ENCODE measurements at places on chromosomes 3 and 15.

GRCh38 chr3:62255758-62256157 lies 117.6 kb downstream of the FEZF2 start:
- H3K36me3 ChIP-seq, result no peaks in the 10 kb centered on the region
- H3K27me3 ChIP-seq, result no peaks in the 10 kb centered on the region
- H3K27ac ChIP-seq, result no peak overlapping the region
- no peaks in the 10 kb centered on the region for H3K4me1 ChIP-seq

DNA sequence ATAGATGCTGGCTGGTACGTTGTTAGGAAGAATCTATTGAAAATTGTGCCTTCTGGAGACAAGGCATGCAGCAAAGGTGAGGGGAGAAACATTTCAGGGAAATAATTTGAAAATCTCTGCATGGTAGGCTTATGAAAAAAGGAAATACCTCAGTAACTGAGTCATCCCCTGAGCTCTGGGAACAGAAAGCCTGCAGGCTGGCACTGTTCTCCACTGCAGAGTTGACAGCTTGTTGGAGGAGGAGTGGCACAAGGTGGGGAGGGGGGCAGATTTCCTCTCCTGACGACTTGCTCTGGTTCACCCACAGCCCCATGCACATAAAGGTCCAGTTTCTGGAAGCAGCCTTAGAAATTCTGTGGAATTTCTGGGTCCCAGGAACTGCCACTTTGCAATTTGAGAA lies 179.4 kb downstream of the ABHD5 start:
- H3K4me3 ChIP-seq, result no peak overlapping the region
- H3K27ac ChIP-seq, result no peak overlapping the region
- DNase-seq, result no peak
- H3K36me3 ChIP-seq, result no peaks in the 10 kb centered on the region

GRCh38 chr3:50574444-50574831 lies 5.1 kb downstream of the HEMK1 start:
- no peak for DNase-seq
- peaks cover 9% of the 10 kb centered on the region for H3K4me1 ChIP-seq
- H3K27ac ChIP-seq, result no peak overlapping the region
- no peaks in the 10 kb centered on the region for H3K27me3 ChIP-seq

- no peaks in the 10 kb centered on the region for H3K27me3 ChIP-seq
- no peak overlapping the region for H3K27ac ChIP-seq
- no peak for DNase-seq
- no peak overlapping the region for H3K4me3 ChIP-seq
- H3K36me3 ChIP-seq, result no peaks in the 10 kb centered on the region
- H3K4me1 ChIP-seq, result no peaks in the 10 kb centered on the region
These were observed 20.0 kb downstream of the PRKCD start for GRCh38 chr3:53181024-53181371.

- no peak overlapping the region for H3K4me3 ChIP-seq
- no peak for DNase-seq
- no peak overlapping the region for H3K27ac ChIP-seq
- H3K36me3 ChIP-seq, result no peaks in the 10 kb centered on the region
These were observed 2.4 kb downstream of the SKOR1 start for GRCh38 chr15:67827562-67828277.

DNA sequence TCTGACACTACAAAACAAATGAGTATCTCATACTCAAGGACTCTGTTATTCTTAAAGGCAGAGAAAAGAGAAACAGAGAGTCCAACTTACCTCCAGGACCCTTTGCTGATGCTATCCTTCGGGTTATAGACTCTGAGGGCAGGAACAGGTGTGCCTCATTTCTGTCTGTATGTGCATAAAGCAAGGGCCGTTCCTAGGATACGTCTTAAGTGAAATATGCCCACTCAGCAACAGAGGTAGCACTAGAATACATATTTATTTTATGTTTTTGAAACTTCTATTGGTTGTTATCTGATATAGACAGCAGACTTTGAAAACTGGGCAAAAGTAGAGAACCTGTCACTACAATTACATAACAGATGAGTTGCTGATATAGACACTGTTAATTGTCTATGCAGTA lies 89.3 kb upstream of the CPNE4 start:
- H3K4me3 ChIP-seq, result no peak overlapping the region
- no peaks in the 10 kb centered on the region for H3K27me3 ChIP-seq
- DNase-seq, result no peak

- H3K36me3 ChIP-seq, result no peaks in the 10 kb centered on the region
- H3K27ac ChIP-seq, result no peak overlapping the region
These were observed 70.5 kb upstream of the LIPC start for GRCh38 chr15:58361273-58361759.

Measured in uterus (tissue), 4 donors.